ENCODE measurements at places on chromosomes 6 and 20.

DNA sequence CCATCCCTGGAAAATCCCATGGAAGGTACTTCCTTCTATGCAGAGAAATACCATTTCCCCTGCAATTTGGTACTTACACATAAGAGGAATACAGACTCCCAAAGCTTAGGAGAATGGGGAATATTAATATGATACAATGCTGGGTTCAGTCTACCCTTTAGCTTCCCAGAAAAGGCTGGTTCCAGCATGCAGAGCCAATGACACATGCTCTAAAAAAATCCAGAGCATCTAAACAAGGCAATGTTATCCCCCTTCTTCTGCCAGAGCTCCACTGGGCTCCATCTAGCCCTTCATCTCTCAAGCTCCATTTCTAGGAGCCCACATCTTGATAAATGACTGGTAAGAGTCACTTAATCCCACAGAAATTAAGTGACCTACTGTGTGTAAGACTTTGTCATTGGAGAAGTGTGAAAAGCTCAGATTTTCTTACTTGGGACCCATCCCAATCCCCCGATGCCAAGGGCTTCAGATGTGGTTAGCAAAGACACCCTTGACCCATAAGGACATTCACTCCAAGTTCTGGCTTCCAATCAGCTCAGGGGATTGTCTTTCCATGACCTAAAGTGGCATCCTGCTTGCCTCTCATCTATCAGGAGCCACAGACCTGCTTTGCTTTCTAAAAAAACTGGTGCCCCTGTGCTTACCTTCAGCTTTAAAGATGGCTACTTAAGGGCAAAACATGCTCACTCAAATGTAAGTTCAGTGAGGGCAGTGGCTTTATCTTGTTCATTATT lies 137.5 kb downstream of the UNC5CL start:
- no peak for DNase-seq

DNA sequence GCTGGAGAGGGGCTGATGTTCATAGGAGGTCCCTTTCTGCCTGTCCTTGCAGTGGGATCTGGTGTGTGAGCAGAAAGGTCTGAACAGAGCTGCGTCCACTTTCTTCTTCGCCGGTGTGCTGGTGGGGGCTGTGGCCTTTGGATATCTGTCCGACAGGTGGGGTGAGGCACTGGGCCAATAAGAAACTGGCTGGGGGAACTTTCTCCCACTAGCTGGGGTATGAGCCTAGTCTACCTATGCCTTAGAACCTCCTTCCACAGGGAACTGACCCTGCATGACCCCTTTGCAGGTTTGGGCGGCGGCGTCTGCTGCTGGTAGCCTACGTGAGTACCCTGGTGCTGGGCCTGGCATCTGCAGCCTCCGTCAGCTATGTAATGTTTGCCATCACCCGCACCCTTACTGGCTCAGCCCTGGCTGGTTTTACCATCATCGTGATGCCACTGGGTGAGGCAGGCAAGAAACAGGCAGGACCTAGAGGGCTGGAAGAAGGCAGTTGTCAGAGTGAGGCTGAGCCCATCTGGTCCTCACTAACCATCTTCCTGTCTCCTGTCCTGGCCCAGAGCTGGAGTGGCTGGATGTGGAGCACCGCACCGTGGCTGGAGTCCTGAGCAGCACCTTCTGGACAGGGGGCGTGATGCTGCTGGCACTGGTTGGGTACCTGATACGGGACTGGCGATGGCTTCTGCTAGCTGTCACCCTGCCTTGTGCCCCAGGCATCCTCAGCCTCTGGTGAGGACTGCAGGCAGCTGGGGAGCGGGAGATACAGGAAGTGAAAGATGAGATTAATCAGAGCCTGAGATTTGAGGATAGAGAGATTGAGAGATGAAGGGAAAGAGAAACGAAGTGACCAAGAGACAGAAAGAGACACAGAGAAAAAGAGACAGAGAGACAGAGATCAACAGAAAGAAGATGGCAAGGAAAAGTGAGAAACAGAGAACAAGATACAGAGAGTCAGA lies 1.6 kb downstream of the SLC22A7 start:
- no peak for DNase-seq

GRCh38 chr6:19788686-19789085 lies 48.5 kb upstream of the ID4 start:
- DNase-seq, result no peak

DNA sequence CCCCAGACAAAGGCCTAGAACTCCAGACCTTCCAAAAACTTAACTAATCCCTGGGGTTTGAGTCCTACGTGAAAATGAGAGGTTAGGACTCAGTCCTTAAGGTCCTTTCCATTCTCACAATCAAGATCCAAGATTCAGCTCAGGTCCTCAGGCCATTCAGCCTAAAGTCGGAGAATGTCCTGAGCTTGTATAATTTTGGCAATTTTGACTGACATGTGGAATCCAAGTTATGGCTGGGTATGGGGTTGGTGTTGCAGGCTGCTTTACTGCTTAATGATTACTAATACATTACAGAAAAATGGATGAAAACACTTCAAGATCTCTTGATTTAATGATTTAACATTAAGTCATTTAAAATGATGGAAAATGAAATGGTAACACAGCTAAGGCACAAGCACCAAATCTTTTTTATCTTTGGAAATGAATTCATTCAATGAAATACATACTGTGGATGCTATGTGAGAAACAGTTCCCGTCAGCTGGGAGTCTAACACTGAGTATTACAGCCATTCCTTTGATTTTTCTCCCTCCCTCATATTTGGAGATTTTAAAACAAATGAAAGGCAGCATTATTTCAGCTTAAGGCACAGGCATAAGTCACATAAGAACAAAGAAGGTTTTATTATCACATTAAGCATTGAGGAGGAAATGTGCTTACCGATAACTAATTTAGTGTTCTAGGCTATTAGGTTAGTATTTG lies 1.3 kb downstream of the ARHGAP18 start:
- no peak for DNase-seq

- DNase-seq, result no peak
These were observed 215.5 kb downstream of the ANKRD60 start for GRCh38 chr20:58012731-58013510.

DNA sequence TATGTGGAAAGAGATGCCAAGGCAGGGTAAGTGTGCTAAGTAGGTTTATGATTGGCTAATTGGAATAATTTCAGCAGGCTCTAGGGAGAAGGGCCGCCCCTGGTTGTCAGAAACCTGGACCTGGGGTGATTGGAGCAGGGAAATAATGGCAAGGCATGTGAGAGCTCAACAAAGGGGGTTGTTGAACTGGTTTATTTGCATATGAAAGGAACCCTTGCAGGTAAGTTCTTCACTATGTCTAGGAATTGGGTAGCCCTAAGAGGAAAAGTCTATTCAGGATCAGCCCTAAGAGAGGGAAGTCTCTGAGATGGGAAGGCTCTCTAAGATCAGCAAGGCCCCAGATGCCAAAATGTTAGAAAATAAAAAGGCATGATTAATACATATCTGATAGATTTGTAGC lies 175.4 kb upstream of the PRND start:
- no peak for DNase-seq

DNA sequence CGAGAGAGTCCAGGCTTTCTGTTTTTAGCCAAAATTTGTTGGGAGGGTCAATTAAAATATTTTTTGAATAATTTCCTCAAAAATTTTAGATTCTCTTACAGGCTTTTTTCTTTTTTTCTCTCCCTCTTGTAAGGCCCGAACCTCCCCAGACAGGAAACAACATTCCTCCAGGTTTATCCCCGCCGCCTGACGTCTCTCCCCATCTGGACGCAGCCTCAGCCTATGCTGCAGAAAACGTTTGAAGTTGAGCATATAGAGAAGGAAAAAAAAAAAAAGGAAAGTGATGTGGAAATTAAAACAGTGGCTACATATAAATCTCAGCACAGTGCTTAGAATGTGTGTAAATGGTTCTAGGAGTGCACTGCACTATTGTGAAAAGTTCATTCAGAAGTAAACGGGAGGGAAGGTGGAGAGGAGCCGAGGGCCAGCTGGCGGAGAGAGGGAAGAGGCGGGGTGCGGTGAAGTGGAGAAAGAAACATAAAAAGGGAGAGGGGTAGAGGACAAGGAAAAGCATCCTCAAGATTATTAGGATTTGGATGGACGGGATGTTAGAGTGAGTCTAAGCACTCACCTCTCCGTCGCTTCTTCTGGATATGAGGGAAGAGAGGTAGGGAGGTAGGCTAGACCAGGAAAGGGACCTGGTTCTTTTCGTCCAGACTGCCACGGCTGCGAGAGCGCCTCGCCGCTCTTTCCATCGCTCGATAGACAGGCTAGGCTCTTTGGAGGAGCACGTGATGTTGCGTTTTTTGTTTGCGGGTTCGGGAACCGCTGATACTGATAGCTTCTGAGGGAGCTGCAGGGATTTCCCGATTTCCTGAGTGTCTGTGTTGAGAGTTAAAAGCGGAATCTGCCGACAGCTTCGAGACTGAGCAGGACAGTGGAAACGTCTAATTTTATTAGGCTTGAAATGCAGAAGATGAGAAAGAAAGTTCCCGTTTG lies 98.7 kb downstream of the TRIM27 start:
- no peak for DNase-seq

GRCh38 chr6:54980511-54981275 lies 134.1 kb downstream of the FAM83B start:
- no peak for DNase-seq

GRCh38 chr6:159043251-159043650 lies 1.5 kb downstream of the TAGAP start:
- no peak for DNase-seq

DNA sequence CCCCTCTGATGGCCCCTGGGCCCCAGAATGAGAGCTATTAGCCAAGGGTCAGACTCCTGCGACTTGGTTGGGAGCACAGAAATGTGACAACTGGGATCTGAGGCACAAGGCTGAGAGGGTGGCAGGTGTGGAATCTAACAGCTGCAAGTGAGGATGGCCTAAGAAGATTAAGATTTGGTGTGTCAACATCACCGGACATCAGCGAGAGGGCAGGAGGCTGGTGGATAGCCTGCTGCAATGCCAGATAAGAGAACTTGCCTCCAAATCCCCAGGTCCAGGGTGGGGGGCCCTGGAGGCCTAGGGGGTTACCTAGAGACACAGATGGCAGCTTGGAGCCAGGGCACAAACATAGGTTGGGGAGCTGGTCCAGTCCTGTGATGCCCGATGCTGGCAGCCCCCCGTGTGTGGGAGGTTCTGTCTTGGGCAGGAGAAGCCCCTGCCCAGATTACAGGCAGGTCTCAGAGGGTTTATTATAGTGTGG lies 155.8 kb downstream of the GRM4 start:
- no peak for DNase-seq

GRCh38 chr20:58579819-58580473 lies 64.7 kb upstream of the APCDD1L start:
- DNase-seq, result no peak

DNA sequence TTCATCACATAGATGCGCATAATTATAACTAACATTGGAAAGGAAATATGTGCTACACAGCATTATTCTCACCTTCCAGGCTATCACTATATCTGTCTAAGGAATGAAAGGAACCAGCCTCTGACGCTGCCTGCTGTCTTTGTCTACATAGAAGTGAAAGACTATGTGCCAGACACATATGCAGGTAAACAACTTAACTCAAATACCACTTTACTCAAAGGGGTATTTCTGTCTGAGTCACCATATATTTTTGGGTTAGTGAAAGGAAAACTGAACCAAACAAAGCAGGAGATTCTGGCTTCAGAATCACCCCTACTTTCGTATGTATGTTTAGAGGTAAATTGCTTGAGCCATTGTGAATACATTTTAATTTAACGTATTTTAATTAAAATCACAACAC lies 328.6 kb upstream of the PLCB4 start:
- DNase-seq, result no peak

- DNase-seq, result no peak
These were observed 11.4 kb downstream of the RIN2 start for GRCh38 chr20:19769507-19769906.

GRCh38 chr20:50491168-50491567 lies 19.0 kb upstream of the PTPN1 start:
- no peak for DNase-seq

- no peak for DNase-seq
These were observed 353.1 kb downstream of the MAFB start for GRCh38 chr20:40335901-40336351.

- DNase-seq, result no peak
These were observed 22.9 kb downstream of the ERMARD start for GRCh38 chr6:169774347-169774746.

- no peak for DNase-seq
These were observed 626.5 kb upstream of the NRSN1 start for GRCh38 chr6:23499549-23499948.

GRCh38 chr20:48006036-48006833 lies 221.0 kb upstream of the SULF2 start:
- no peak for DNase-seq

DNA sequence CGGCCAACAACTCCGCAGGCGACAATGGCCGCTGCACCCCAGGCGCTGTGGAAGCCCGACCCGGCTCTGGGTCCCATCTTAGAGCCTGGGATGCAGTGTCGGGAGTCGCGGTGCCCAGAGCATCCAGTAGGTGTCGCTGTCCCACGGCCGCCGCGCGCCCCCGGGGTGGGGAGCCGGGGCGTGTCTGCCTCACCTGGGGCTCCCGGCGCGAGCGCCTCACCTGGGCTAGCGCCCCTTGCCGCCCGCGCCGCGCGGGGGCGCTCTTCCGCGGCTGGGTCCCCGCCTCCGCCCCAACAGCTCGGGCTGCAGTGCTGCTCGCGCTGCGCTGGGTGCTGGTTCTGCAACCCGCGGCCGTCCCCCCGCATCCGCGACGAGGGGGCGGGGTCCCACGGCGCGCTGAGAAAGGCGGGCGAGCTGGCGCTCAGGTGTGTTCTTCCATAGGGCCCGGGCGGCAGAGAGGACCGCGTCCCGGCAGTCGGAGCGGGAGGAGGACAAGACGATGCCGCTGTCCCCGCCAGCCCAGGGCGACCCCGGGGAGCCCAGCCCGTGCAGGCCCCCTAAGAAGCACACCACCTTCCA lies at the start of gene CRYBG1:
CRYBG1 (plus strand) TSS at position 308 of the 579 bp plus-strand sequence; CDS start at position 500, 192 bp downstream.
- peak; percentile 63 for DNase-seq

GRCh38 chr6:148435386-148435785 lies 92.7 kb downstream of the SASH1 start:
- no peak for DNase-seq

- peak; percentile 53 for DNase-seq
These were observed at the start of gene AFDN for GRCh38 chr6:167826896-167827582. Gene AFDN (plus strand): TSS chr6:167826911. CDS start chr6:167827133, 222 bp downstream.

GRCh38 chr20:710780-711450 lies 35.3 kb upstream of the SCRT2 start:
- DNase-seq, result no peak

- DNase-seq, result no peak
These were observed 17.1 kb upstream of the RPN2 start for GRCh38 chr20:37161830-37162549.

DNA sequence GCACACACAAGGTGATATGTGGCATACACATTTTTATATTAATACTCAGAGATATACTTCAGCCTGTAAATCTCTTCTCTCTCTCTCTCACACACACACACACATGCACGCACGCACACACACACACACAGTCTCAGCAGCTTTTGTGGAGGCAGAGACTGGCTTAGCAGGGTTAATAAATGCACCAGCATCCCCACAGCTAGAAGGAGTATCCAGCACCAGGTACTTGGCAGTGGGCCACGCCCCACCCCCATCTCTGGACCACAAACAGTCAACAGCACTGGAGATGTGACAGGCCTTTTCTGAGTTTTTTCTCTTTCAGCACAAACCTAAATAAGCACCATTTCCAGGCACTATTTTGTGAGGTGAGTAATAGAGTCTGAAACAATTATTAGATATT lies 47.3 kb upstream of the LRFN2 start:
- DNase-seq, result no peak

Measured in neuronal stem cell (in vitro differentiated cells).